ENCODE measurements at places on chromosomes 7 and 10.
A peak's percentile ranks its signal among the peaks of the same experiment; 100 is the strongest.

DNA sequence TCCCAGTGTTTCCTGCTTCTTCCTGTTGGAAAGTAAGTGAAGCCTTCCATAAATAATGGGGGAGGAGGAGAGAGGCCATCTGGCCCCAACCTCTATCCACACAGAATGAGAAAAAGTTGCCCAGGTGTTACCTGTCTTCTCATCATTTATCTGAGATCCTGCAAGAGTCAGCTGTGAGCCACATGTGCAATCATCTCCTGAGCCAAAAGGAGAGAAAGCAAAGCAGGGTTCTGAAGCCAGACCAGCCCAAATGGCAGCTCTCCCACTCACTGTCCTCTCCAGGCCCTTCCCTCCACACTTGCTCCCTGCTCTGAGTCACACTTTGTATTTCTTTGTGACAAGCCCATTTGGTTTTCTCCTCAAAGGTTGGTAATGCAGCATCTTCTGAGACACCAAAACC lies 65.9 kb downstream of the FAM204A start:
- DNase-seq, result no peak

GRCh38 chr10:131200856-131201470 lies 110.6 kb downstream of the TCERG1L start:
- no peak for DNase-seq

- no peak for DNase-seq
These were observed 873.5 kb downstream of the REEP3 start for GRCh38 chr10:64394744-64395143.

- no peak for DNase-seq
These were observed 57.9 kb upstream of the FEZF1 start for GRCh38 chr7:122362473-122362872.

DNA sequence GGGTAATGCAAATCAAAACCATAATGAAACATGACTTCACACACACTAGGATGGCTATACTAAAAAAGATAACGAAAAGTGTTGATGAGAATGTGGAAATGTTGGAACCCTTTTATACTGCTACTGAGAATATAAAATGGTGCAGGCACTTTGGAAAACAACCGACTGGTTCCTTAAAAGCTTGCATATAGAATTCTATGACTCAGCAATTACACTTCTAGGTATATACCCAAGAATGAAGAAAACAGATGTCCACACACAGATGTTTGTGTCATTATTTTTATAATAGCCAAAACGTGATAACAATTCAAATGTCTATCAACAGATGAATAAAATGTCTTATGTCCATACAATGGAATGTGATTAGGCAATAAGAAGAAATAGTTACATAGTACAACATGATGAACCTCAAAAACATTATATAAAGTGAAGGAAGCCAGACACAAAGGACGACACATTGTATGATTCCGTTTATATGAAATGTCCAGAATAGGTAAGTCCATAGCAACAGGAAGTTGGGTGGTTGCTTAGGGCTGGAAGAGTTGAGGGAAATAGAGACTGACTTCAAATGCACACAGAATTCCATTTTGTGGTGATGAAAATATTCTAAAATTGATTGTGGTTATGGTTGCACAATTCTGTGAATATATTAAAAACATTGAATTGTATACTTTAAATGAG lies 148.3 kb upstream of the PHYHIPL start:
- no peak for DNase-seq

- DNase-seq, result no peak
These were observed 65.2 kb upstream of the OIT3 start for GRCh38 chr10:72828294-72828693.

GRCh38 chr10:86851328-86852207 lies 95.1 kb downstream of the BMPR1A start:
- no peak for DNase-seq

DNA sequence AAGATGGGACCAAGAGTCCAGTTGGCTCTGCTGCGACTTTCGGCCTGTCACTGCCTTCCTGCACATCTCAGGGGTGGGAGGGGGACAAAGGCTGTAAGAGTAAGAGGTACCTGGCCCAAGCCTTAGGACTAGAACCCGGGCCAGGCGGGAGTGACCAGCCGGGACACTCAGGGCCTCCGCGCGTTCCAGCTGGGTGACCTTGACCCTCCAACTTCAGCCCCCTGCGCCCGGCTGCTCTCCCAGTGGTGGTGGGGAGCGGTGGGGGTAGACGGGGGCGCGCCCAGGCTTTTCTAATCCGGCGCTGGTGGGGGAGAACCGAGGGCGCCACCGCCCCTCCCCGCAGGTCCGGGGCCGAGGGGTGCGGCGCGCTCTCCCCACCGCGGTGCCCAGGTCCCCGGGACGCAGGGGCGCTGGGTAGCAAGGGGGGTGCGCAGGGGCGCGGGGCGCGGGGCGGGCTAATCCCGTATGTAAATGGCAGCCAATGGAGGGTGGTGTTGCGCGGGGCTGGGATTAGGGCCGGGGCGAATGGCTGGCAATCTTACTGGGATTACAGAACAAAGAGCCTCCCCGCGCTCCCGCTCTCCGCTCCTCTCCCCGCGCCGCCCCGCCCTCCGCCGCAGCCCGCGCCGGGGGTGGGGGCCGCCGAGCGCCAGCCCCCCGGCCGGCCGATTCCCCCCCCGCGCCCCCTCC lies at the start of gene GTF2IRD1:
Gene GTF2IRD1, plus strand, starts transcription at position 585 of the 690 bp plus-strand sequence. CDS start 54,175 bp downstream, outside the sequence.
- peak; percentile 24 for DNase-seq

DNA sequence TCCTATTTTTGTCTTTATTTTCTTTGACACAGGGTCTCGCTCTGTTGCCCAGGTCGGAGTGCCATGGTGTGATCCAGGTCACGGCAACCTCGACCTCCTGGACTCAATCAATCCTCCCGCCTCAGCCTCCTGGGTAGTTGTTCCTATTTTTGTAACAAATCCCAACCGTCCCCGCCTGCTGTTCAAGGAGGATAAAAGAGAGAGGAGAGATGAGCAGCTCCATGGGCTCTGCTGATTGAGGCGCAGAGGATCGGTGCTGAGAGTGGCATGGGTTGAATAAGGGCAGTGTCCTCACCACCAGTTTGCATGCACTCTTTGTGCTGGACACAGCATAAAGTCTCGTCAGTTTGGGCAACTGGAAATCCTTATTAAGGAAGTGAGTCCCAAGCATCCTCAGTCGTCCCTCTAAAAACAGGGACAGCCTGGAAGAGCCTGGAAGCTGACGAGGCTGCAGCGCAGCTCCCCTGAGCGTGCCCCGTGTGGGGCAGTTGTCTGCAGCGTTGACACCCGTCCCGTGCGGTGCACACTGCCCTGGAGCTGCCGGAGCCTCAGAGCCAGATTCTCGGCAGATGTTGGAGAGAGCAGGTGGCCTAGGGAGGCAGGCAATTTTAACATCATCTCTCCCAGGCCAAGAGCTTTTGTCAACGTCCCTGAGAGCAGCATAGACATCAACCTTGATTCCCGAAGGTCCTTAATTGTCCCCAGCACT lies 404.2 kb upstream of the RNF32 start:
- DNase-seq, result no peak

GRCh38 chr10:76115471-76116155 lies 684.2 kb downstream of the LRMDA start:
- DNase-seq, result no peak

DNA sequence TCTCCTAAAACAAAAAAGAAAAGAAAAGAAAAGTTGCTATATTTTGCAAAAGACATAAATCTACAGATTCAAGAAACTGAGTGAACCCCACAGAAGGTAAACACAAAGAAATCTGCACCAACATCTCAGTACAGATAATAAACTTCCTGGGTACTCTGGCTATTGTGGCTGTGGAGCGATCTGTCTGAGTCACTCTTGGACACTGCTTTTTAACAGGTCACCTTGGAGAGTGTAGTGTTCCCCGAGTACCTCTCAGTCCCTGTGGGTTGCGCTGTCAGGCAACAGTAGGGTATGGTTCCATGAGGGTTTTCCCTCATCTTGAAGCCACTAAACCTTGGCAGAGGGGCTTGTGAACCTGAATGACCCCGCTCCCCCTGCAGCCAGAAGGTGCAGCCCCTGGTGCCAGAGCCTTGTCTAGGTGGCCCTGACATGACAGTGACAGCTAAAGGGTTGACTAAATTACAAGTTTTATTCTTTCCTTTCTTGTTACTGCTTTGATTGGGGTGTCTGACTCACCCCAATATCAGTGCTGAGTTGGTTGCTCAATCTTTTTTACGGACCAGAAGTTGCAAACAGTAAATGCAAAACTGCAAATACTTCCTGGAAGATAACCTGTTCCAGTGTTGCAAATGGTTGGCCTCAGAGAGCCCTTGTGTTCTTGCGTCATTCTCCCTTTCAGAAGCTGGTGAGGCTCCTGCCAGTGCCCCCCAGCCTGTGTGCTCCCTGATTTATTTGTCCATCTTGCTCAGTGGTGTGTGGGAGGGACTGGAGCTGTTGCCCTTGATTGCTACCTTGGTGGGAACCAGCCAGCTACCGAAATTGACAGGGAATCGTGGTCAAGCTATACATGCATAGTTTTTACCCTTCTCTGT lies 30.6 kb downstream of the POR start:
- DNase-seq, result no peak

DNA sequence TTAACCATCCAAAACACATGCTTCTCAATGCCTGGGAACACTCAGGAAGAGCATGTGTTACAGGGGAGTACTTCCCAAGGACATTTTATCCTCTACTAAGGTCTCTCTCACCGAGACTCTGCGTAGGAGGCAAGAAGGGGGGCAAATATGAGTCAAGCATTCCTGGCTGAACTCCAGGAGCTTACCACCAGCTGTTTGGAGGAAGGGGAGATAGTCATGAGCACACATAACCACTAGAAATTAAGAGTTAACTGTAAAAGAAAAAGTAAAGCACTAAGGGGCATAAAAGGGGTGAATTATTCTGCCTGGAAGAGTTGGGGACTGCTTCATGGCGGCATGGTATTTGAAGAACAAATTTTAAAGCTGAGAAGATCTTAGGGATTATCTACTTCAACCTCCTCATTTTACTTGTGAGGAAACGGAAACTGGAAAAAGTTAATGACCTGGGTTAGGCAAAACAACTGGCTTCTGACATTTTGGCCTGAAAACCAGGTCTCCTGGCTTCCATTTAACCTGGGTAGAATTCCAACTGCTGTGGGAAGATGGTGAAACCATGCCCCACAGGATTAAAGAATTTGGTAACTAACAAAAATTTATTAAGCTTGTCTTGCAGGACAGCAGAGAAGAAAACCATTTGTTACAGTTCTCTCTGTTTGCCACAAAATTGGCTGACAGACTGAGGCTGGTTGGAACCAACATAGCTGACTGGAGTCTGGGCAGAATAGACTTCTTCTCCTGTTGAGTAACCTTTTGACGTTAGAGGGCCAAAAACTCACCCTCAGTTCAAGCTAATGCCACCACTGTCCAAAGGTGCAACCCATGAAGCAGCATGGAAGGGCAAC lies 85.5 kb downstream of the SLC25A13 start:
- DNase-seq, result no peak

- DNase-seq, result no peak
These were observed 78.7 kb downstream of the CLEC2L start for GRCh38 chr7:139602143-139602722.

DNA sequence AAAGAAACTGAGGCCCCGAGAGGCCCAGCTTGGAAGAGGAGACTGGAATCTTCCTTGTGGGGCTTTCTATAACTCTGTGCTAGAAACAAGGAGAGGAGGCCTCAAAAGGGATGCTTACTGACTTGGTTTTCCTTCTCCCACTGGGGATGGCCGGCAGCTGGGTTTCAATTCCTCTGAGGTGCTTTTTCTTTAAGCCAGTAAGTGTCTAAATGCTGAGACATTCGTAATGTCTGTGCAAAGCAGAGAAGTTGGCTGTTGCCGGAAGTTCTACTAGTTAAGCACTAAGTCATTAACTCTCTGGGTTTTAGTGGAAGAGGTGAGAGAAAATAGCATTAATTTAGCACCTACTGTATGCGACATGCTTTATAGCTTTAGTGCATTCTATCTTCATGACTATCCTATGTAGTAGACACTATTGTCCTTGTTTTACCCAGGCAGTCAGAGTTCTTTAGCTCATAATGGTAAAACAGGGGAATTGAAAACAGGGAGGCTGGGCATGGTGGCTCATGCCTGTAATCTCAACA lies 135.2 kb downstream of the RGS10 start:
- no peak for DNase-seq

- no peak for DNase-seq
These were observed 203.6 kb upstream of the NPSR1 start for GRCh38 chr7:34454381-34454780.

DNA sequence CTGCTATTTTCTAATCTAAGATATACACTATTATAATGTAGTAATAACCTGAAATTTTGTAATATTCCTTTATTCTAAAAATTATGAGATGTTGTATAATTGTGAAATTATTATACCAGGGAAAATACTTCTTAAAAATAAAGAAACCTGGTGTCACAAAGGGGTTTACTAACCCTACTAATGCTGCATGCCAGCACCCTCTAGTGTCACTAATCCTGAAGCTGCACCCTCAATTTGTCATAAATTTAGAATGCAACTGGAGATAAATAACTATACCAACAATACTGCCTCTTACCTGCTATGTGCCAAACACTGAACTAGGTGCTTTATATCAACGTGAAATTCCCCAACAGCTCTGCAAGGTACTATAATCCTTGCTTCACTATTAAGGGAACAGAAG lies 30.8 kb downstream of the TM9SF3 start:
- DNase-seq, result no peak

- no peak for DNase-seq
These were observed 44.9 kb downstream of the HYCC1 start for GRCh38 chr7:22969010-22969431.

DNA sequence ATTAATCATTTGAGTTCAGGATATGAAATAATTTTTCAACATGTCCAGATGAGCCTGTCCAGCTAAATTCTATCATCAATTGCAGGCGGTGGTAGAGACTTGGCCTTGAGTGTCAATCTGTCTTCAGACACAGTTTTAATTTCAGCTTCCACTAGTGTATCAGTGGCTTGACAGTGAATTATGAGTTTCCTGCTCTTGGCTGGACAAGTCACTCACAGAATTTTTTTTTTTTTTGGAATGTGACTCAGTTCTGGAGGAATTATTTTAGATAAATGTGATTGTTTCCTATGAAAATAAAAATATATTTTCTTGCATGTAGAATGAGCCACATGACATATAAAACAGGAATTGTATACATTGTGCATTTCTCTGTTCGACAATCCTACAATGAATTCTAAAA lies 319.9 kb upstream of the AKR1E2 start:
- DNase-seq, result no peak

DNA sequence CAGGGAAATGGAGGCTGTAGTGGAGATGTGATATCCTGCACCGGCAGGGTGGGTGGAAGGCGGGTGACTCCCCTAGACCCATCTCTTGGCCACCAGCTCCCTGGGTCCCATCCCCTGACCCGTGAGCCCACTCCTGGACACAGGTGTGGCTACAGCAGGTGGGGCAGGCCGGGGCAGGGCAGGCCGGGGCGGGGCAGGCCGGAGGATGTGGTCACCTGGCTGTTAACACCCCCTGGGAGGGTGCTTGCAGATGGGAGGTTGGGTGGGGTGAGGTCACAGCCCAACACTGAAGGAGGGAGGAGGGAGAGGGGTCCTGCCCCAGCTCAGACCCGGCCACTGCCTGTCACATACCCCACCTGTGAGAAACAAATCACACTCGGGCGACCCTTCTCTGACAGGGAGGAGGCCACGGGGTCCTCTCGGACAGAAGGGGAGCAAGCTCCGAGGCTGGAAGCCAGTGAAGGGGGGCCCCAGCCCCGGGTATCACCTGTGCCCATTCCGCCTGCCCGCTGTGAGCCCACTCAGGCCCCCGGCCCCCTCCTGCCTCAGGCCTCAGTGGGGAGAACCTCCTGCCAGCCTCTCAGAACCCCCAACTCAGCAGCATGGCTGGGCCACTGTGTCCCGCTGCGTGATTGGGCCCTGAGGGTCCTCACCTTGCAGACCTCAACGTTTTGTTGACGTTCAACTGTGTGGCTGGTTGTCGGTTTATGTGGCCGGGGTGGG lies 74.0 kb downstream of the MICALL2 start:
- no peak for DNase-seq

GRCh38 chr10:42690449-42691360 lies 52.3 kb upstream of the ZNF33B start:
- no peak for DNase-seq

- no peak for DNase-seq
These were observed 7.0 kb downstream of the ANXA7 start for GRCh38 chr10:73406846-73407245.
